ENCODE measurements at places on chromosomes 6 and 20. TPM values are rescaled to one million over a fixed set of nuclear protein-coding genes. Genes with fewer than 3 reads are reported as not detected.

The NFKBIL1 gene
- total RNA-seq = 20.4 TPM

The SPINT4 gene
- not detected for total RNA-seq

The NOX3 gene
- not detected for total RNA-seq

The GINS1 gene
- total RNA-seq = 4.2 TPM

The RIMS1 gene
- total RNA-seq = 15.7 TPM

The ELOVL5 gene
- 30.3 TPM for total RNA-seq

The RAET1G gene
- not detected for total RNA-seq

The THBS2 gene
- 76.2 TPM for total RNA-seq

The SLC25A27 gene
- 8.9 TPM for total RNA-seq

The MEP1A gene
- not detected for total RNA-seq

The FILIP1 gene
- total RNA-seq = 19.3 TPM
